ENCODE measurements at places on chromosomes 12 and 14. TPM values are rescaled to one million over a fixed set of nuclear protein-coding genes. Genes with fewer than 3 reads are reported as not detected.

DNA sequence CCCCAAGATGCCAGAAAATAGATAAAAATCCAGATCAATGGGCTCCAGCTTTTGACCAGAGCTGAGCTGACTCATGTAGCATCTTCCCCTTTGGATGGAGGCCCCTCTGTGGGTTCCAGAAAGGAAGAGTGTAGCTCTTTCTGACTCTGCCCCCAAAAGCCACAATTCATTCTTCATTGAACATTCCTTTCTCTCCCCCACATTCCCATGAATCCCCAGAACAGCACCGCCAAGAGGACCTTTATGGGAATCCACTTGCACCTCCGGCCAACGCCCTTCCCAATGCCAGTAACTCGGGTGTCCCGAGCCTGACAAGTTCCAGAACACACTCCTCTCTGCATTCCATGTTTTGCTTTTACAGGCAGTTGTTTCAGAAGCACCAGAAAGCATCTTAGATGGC is 210.6 kb upstream of the DIO3 start:
- DNase-seq = no peak

DNA sequence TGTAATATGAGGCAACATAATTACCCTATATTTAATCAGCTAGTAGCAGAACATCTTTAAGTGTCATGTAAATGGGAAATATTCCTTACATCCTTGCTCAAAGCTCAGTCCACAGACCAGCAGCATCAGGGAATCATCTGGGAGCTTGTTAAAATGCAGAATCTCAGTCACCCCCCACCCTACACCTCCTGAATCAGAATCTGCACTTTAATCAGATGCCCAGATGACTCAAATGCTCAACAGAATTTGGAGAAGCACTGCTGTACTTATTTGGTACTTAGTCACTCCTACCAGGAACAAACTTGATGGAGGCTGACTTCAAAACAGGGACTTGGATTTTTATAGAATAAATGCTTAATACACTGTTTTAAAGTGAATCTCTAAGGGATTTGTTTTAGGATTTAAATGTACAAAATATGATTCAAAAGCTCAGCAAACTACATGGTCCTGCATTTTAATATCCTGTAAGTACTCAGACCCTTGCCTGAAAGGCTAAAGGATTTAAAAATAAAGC is 96.5 kb downstream of the ARMH4 start:
- no peak for DNase-seq

- no peak for DNase-seq
Observed at GRCh38 chr14:77910506-77910905, 110.6 kb downstream of the ADCK1 start.

- no peak for DNase-seq
Observed at GRCh38 chr12:45732936-45733335, 3.4 kb downstream of the ARID2 start.

The ASCL1 gene
- polyA plus RNA-seq = not detected
